Lung microvascular endothelial cell (primary cell): ENCODE measurements at places on chromosomes 1 and 21. TPM values are rescaled to one million over a fixed set of nuclear protein-coding genes. Genes with fewer than 3 reads are reported as not detected.

The GCSAML gene
- total RNA-seq = not detected in 2 replicates

GRCh38 chr1:47440599-47441081, 2.8 kb downstream of the FOXD2 start:
- DNase-seq = no peak

DNA sequence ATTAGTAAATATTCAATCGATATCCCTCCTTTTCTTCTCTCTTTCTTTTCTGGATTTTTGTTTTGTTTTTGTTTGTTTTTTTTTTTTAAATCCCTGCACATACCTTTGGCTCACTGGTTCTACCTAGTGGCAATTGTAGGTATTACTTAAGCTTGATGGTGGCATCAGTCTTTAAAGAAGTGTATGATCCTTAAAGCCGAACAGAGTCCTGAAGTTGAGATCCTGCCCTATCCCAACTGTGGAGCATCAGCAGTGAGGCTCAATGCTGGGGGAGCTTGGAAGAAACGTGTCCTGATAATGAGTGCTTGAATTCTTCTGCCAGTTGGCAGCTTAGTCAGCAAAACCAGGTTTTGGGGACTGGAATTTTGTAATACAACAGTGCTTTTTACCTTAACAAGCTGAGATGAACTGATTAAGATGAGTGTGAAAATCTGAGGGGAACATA, 60.8 kb downstream of the FASLG start:
- peak; percentile 62 for DNase-seq

- no peak for DNase-seq
Measured at GRCh38 chr1:230163205-230163604, 96.2 kb downstream of the GALNT2 start.

The EXO1 gene
- total RNA-seq = 1.4 and 4.8 TPM in 2 replicates
